ENCODE measurements at places on chromosomes 2 and 18. TPM values are rescaled to one million over a fixed set of nuclear protein-coding genes. Genes with fewer than 3 reads are reported as not detected.
A peak's percentile ranks its signal among the peaks of the same experiment; 100 is the strongest.

DNA sequence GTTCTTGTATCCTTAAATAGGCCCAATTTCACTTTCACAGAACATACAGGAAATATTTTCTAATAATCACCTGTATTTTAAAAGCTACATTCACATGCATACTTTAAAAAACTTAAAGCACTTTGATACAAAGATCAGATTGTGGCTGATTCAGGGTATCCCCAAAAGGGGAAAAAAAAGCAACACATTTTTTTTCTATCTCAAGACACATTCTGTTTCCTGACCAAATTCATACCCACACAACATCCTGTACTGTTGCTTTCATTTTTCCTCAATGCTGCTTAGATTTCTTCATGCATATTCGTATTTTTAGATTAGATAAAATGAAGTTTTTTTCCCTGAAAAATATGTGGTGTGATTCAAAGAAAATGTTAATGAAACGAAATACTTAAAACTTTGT lies 122.5 kb downstream of the TMEFF2 start:
- DNase-seq: no peak
- no peak overlapping the region for H3K27ac ChIP-seq
- H3K27me3 ChIP-seq: no peaks in the 10 kb centered on the region
- H3K4me3 ChIP-seq: no peak overlapping the region
- H3K36me3 ChIP-seq: no peaks in the 10 kb centered on the region

POTEC gene
- not detected for total RNA-seq

MSTN gene
- not detected for total RNA-seq

DNA sequence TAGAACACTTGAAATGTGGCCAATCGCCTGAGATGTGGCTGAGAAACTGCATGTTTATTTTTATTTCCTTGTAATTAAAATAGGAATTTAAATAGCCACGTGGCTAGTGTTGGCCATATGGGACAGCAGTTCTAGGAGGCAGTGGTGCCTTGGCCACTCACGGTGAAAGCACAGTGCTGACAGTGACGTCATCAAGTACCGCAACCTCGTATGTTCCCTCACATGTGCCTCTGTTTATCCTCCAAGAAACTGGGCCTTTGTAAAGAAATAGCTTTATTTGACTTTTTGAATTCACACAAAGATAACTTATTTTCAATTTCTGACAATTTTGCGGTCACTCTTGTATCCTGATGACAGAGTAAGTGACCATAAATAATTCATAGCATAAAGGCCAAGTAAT lies 575.0 kb downstream of the DCDC2C start:
- no peak overlapping the region for H3K4me3 ChIP-seq
- no peaks in the 10 kb centered on the region for H3K4me1 ChIP-seq
- no peaks in the 10 kb centered on the region for H3K36me3 ChIP-seq
- no peaks in the 10 kb centered on the region for H3K27me3 ChIP-seq
- H3K27ac ChIP-seq: no peak overlapping the region

GRCh38 chr18:63363951-63364350 lies 3.1 kb downstream of the KDSR start:
- peak; percentile 81 for DNase-seq
- H3K27me3 ChIP-seq: no peaks in the 10 kb centered on the region
- H3K27ac ChIP-seq: no peak overlapping the region
- H3K36me3 ChIP-seq: peaks cover 30% of the 10 kb centered on the region
- H3K4me3 ChIP-seq: no peak overlapping the region

DNA sequence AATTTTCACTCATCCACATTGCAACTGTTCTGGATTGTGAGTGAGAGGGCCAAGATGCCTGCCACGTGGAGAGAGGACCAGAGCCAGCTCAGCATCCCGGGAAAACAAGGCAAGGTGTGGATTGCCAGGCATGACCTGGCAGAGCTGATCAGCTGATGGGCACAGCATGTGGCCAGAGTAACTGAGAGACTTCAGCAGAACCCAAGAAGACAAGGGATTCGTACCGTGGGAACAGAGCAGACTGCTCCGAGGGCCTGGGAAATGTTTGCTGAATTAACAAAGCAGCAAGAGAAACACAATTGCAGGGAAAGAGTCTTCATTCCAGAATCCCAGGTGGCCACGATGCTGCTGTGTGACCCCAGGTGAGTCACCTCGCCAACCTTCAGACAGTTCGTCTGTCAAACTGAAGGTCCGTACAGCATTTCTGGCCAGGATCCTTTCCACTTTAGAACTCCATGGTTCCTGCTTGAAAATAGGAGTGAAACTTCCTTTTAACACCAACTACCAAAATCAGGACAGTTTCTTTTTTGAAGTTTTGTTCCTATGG lies 26.3 kb upstream of the POMC start:
- H3K36me3 ChIP-seq: no peaks in the 10 kb centered on the region
- peaks cover 6% of the 10 kb centered on the region for H3K4me1 ChIP-seq
- DNase-seq: no peak

- peak; percentile 35 for DNase-seq
- peak overlapping the region; percentile 34 for H3K27ac ChIP-seq
- no peak overlapping the region for H3K4me3 ChIP-seq
- peaks cover 47% of the 10 kb centered on the region for H3K4me1 ChIP-seq
- H3K36me3 ChIP-seq: peaks cover 47% of the 10 kb centered on the region
Measured at GRCh38 chr2:230793572-230794359, 71.0 kb upstream of the ITM2C start.

DNA sequence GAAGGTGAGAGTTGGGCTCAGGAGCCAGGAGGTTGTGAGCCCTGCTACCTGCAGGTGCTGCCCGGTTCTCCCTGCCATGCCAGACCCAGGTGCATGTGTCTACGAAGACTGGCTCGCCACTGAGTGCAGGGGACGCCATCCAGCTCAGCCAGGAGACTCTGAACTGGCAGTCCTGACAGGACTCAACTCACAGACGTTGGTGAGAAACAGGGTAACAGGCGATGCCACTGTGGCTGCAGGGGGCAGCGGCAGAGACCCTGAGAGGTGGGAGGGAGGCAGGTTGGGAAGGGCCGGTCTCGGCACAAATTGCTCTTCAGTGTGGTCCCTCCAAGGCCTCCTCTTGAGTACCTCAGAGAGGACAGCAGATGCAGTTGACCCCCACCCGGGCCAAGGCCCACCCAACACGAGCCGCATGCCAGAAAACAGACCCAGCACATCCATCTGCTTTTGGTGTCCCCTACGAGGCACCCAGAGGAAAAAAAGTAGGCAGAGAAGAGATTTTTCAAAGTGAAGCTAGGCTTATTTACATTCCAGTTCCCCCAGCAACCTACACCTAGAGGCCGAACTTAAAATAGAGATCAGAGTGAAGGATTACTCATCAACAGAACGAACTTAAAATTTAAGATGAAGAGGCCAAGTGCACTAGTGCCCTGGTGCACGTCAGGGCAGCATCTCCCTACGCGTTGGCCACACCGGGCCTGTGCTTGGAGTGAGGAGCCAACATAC lies 184.8 kb downstream of the SEPTIN10 start:
- H3K36me3 ChIP-seq: no peaks in the 10 kb centered on the region
- H3K27me3 ChIP-seq: no peaks in the 10 kb centered on the region
- no peak overlapping the region for H3K4me3 ChIP-seq
- DNase-seq: no peak
- H3K4me1 ChIP-seq: no peaks in the 10 kb centered on the region
- no peak overlapping the region for H3K27ac ChIP-seq

DNA sequence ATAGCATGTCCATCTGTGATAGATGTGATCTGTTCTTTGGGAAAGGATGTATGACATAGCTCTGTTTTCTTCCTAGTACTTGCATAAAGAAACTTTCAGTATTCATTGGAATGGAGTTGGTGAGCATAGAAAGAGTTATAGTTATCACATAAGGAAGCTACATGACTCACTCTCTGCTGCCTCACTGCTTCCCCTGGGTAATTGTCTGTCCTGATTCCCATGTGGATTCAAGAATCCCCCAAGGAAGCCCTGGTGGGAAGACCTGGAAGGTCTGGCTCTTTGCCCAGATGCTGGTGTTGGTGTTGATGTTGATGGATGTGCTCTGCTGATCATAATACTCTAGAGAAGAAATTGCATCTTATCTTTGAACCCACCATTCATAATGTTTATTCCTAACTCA lies 60.6 kb downstream of the PTPN4 start:
- H3K4me3 ChIP-seq: no peak overlapping the region
- H3K27ac ChIP-seq: no peak overlapping the region
- no peaks in the 10 kb centered on the region for H3K4me1 ChIP-seq
- peaks cover 5% of the 10 kb centered on the region for H3K36me3 ChIP-seq
- H3K27me3 ChIP-seq: no peaks in the 10 kb centered on the region

DNA sequence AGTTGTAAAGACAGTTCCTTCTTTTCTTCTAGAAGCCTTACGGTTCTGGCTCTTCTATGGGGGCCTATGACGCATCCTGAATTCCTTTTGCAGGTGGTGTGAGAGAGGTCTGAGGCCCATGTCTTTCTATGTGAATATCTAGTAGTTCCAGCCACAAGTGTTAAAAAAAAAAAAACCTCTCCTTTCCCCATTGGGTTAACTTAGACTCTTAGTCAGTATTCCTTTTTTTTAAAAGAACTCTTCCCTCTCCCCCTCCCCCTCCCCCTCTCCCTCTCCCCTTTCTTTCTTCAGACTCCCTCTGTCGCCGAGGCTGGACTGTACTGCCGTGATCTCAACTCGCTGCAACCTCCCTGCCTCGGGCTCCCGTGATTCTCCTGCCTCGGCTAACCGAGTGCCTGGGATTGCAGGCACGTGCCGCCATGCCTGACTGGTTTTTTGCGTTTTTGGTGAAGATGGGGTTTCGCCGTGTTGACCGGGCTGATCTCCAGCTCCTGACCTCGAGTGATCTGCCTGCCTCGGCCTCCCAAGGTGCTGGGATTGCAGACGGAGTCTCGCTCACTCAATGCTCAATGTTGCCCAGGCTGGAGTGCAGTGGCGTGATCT lies 11.4 kb upstream of the CIDEA start:
- H3K4me3 ChIP-seq: no peak overlapping the region
- H3K27ac ChIP-seq: no peak overlapping the region
- H3K27me3 ChIP-seq: no peaks in the 10 kb centered on the region
- H3K36me3 ChIP-seq: no peaks in the 10 kb centered on the region

KCNG3 gene
- 0.25 TPM for total RNA-seq

DNA sequence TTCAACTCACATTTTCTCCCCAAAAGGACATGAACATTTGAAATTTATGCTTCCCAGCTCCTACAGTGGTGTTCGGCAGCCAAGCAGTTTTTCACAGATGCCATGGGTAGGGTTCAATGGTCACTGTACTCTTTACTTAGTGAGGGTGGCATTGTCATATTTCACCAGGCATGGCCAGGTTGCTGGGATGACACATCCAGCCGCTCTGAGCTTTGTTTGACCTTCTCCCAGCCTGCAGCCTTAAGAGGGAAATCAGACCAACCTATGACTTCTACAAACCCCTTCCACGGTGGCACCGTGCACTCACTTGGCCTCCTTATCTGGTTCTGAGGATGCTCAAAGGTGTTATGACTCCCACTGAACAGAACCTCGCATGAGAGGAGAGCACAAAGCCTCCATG lies 108.4 kb upstream of the SH3BP4 start:
- DNase-seq: no peak
- no peaks in the 10 kb centered on the region for H3K36me3 ChIP-seq
- no peaks in the 10 kb centered on the region for H3K27me3 ChIP-seq
- no peaks in the 10 kb centered on the region for H3K4me1 ChIP-seq

- peak; percentile 31 for DNase-seq
- no peak overlapping the region for H3K4me3 ChIP-seq
- no peaks in the 10 kb centered on the region for H3K27me3 ChIP-seq
- no peaks in the 10 kb centered on the region for H3K36me3 ChIP-seq
Measured at GRCh38 chr2:210577263-210578071, 21.1 kb downstream of the CPS1 start.

DNA sequence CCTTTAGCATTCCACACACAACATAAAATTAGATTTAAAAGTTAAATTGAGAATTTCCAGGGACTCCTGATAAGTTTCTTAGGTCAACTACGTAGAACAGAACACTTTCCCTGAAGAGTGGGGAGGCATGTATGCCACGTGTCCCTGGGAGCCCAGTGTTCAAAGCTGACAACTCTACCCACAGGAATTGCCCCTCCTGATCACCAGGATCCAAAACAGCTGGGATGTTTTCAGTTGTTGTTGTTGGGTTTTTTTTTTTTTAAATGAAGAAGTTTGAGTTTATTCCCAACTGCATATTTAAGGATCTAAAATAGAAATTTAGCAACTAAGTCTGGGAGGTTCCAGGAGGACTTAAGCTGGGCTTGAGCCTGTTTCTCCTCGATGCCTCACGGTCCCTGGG lies 100.5 kb downstream of the TPGS2 start:
- no peak for DNase-seq
- no peak overlapping the region for H3K27ac ChIP-seq
- H3K27me3 ChIP-seq: no peaks in the 10 kb centered on the region
- H3K36me3 ChIP-seq: no peaks in the 10 kb centered on the region

DNA sequence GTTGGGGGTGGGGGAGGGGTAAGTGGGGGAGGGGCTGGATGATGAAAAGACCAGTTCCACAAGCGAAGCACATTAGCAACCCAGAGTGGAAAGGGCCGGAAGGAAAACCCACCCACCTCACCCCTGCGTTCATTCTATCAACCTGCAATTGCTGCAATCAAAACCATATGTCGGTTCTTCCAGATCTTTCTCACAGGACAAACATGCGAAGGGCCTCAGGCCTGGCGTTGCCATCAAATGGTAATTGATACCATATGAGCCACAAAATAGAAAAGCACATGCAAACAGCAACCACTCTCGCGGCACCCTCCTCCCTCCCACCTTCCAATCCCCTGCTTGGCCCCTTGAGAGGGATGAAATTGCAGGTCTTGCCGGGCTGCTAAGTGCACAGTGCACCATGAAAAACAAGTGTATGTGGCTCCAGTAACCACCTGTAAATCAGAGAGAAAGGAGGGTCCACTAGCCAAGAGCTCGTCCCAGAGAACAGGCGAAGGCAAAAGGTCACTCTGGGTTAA lies 287.5 kb downstream of the TCF4 start:
- H3K36me3 ChIP-seq: no peaks in the 10 kb centered on the region
- H3K4me3 ChIP-seq: no peak overlapping the region
- no peaks in the 10 kb centered on the region for H3K4me1 ChIP-seq
- H3K27me3 ChIP-seq: no peaks in the 10 kb centered on the region
- no peak overlapping the region for H3K27ac ChIP-seq

DNA sequence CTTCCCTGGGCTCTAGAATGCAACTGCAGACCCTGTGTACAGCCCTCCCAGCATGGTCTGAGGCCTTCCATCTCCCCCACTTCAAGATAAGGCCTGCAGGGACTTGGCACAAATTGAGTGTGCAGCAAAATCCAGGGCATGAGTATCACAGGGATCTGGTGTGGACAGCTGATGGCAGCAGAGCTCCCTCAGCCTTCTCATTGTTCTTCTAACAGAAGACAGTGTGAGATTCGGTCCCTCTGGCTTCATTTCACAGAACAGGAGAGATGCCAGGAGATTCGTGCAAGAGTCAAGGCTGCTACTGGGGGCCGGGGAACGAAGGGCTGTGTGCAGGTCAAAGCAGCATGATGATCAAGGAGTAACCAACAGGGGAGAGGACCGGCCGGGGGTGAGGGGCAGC lies 85.8 kb downstream of the UXS1 start:
- H3K4me3 ChIP-seq: no peak overlapping the region
- no peaks in the 10 kb centered on the region for H3K4me1 ChIP-seq
- peaks cover 59% of the 10 kb centered on the region for H3K36me3 ChIP-seq
- no peak overlapping the region for H3K27ac ChIP-seq
- no peaks in the 10 kb centered on the region for H3K27me3 ChIP-seq

YIPF4 gene
- total RNA-seq: 9.7 TPM

NT5C1B gene
- total RNA-seq: not detected

VWA3B gene
- total RNA-seq: not detected

ETAA1 gene
- total RNA-seq: 10.4 TPM

SCRN3 gene
- 7.9 TPM for total RNA-seq

GRCh38 chr2:229300790-229301189 lies 29.7 kb upstream of the PID1 start:
- no peak overlapping the region for H3K27ac ChIP-seq
- H3K27me3 ChIP-seq: no peaks in the 10 kb centered on the region
- no peak for DNase-seq
- H3K4me1 ChIP-seq: no peaks in the 10 kb centered on the region
- no peak overlapping the region for H3K4me3 ChIP-seq

GRCh38 chr2:44889096-44889495 lies 52.4 kb upstream of the SIX3 start:
- H3K4me3 ChIP-seq: no peak overlapping the region
- H3K4me1 ChIP-seq: no peaks in the 10 kb centered on the region
- H3K27me3 ChIP-seq: peaks cover 24% of the 10 kb centered on the region
